Airway epithelial cell (primary cell): ENCODE measurements at places on chromosomes 3 and 15. TPM values are rescaled to one million over a fixed set of nuclear protein-coding genes. Genes with fewer than 3 reads are reported as not detected.

SPSB4 gene
- 0.07 TPM in 1 of 2 replicates, not detected in the other for total RNA-seq

FBN1 gene
- total RNA-seq: 2.9 and 3.5 TPM in 2 replicates

TGM4 gene
- total RNA-seq: 0.33 and 0.35 TPM in 2 replicates

HRG gene
- not detected in 2 replicates for total RNA-seq

SI gene
- total RNA-seq: not detected in 2 replicates

PATL2 gene
- not detected in 2 replicates for total RNA-seq
